ENCODE measurements at places on chromosomes 16 and 17.

DNA sequence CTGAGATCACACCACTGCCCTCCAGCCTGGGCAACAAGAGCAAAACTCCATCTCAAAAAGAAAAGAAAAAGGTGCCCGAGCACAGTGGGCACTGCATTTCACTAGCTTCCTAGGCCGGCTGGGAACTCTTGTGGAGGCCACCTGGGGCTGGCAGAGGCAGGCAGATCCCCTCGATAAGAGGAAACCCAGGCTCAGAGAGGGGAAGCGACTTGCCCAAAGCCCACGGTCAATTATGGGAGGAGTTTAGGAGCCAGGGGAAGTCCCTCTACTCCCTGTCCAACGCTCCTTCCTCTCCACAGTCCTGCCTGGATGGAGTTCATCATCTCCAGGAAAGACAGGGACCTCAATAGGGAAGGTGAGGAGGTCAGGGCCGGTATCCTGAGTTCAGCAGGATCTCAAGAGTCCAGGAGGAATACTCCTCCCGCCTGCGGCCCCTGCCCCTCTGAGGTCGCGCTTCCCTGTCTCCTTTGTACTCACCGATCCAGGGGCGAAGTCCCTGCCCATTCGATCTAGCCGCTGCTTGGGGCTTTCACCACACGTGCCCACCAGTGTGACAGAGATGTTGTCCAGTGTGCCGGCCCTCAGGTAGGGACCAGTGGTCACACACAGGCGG, 841 bp downstream of the ALOXE3 start:
- DNase-seq, result no peak

GRCh38 chr17:78905541-78905940, 2.5 kb upstream of the CEP295NL start:
- no peak for DNase-seq

DNA sequence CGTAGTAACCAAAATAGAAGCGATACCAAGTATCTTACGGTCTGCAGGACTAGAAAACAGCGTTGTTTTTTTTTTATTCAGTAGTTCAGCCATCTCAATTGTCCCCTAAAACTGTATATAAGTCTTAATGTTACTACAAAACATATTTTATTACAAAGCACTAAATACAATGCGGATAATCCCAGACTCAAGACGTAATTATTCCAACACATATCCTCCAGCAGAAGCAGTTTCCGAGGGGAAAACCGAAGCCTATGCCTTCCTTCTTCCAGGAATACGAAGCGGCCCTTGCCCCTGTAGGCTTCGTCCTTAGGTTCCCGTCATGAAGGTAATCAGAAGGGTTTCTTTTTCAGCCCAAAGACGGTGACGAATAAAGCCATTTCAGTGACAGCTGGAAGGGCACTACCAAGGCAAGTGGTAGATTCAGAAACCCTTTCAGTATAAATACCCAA, 2.3 kb downstream of the TMEM107 start:
- DNase-seq, result no peak

DNA sequence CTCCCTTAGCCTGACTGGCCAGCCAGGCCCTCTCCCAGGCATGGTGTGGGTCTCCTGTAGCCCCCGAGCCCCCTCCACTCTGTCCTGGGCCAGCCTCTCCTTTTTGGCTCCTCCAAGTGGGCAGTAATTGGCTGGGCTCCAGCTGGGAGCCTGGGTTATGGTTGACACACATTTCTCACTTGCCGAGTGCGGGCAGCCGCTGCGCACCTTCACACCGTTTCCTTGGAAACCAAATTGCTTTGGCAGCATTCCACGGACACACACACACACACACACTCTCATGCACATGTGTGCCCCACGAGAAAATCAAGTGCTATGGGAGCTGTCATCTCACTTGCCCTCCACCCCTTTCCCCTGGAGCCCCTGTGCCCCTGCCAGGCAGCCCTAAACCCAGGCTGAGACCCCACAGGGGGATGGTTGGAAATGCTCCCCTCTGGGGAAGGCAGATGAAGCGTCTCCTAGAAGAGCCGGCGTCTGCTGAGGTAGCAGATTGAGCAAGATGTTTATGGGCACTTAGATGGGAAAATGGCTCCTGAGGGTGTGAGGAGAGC, 402.7 kb upstream of the TNRC6C start:
- peak; percentile 37 for DNase-seq

DNA sequence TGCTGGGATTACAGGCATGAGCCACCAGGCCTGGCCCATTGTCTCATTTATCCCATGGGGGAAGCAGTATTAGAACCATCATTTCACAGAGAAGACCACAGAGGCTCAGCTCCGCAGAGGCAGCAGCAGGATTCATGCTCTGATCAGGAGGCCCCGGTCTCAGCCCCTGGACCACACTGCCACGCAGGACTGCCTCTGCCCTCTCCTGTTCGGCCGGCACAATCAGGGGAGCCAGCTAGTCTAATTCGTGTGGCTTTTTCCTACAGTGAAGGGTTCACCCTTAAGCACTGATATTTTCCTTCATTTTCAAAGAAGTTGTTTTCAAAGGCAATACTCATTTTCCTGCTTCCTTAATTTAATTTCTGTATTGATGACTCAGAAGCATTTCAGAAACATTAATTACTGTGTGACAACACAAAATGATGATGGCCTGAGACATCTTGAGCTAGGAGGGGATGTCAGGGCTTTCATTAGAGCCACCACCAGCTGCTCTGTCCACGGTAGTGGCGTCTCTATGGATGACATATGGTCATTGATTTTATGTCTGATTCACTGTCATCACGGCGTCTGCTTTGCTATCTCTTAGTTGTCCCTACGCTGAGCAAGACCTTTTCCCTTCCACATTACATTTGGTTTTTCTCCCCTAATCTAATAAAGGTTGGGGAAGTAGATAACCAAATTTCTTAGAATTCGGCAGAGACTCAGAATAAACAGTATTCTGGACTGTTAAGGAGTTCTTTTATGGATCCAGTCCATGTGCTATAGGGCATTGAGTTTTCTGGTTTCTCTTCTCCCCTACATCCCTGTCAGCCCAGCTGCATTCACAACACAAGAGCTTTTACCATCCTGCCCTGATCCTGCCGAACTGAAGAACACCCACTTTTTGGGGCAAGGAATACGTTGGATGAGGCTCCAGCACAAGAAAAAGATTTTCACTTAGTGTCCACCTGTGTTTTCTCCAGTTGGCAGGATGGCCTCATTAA, 314.0 kb downstream of the SLC39A11 start:
- DNase-seq, result no peak

DNA sequence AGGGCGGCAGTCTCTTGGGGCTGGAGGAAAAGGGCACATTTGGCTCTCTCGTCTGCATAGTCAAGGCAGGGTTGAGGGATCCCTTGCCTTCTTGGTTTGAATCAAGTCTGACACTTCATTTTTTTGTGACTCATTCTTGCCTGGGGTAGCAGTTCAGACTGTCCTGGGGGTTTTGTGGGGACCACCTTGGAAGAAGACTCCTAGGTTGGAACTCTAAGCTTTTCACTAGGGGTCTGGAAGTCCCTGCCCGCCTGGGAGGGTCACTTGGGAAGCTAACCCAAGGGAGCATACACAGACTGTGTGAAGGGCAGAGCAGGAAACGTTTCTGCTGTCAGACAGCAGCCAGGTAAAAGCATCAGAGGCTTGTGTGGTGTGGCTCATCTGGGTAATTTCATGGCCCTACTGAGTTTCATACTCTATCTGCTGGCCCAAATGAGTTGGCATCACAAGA, 11.3 kb downstream of the YPEL2 start:
- no peak for DNase-seq

DNA sequence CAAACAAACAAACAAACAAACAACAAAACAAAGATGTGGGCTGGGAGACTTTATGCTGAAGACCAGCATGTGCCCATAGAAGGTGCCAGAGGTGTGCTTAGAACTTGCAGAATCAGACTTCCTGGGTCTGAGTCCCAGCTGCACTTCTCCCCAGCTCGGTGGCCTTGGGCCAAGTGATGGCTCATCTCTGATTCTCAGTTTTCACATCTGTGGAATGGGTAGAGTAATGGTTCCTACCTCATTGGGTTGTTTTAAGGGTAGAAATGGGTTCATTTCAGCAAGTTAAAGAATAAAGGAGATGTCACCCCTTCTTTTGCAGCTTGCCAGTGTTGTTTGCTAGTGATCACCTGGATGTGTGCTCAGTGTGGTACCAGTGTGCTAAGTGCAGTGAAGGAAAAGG, 10.7 kb downstream of the NKD1 start:
- DNase-seq, result no peak

DNA sequence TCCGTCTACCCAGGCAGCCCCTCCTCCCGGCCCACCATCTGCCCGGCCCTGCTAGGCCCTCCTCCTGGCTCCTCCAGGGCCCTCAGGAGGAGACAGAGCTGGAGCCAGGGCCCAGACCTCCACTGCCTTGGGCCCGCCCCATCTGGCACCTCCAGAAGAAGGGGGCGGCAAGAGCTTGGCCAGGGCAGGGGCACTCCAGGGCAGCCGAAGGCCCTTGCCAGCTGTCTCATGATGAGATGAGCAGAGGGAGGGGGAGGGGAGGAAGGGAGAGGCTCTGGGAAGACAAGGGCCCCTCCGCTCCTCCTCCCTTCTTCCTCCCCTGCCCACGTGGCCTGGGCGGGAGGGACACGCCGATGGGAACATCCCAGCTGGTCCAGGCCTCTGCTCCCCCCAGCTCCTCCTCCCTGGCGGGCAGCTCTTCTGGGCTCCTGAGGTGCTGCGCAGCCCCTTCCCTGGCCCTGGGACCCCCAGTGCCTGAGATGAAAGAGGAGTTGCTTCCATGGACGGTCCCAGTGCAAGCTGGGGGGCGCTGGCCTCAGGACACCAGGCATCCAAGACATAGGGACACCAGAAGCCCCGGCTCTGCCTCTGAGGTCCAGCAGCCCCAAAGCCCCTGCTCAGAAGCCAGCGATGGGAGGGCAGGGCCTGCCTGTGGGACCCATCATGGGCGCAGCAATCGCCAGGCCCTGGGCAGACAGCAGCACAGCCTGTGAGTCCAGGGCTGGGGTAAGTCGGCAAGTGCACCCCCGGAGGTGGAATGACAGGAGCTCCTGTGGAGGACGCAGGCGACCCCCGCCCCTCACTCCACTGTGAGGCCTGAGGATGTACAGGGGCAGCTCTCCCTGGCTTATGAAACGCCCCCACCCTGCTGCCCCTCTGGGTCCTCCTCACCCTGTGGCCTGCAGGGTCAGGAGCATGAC, 23.6 kb upstream of the ENPP7 start:
- no peak for DNase-seq

DNA sequence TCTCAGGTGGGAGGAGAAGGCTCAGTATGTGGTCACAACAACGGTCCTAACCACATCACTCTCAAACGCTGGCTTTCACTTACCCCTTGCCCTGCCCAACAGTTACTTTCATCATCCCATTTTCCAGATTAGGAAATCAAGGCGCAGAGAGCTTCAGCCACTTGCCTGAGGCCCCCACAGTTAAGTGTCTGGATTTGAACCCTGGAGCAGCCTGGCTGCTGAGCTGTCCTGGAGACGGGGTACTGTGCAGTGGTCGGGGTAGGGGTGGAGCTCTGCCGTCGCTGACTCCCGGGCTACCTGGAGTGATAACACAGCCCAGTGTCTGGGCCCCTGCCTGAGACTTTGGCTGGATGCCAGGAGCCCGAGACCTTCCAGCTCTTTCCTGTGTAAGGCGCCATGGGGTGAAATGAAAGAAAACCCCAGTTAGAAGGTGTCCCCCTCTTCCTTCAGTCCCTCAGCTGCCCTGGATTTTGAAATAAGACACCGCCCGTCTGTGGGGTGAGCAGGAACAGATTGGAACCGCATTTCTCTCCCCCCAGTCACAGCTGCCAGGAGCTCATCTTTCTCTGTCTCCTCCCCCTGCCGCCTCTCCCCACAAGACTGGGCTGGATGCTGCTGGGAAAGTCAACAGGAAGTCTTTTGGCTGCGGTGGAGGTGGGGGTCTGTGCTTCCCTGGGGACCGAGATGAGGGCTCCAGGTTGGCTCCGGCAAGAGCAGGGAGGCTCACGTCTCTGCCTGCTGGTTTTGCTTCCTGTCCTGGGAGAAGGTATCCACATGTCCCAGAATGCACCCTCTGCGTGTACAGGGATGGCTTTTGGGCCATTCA, 280.2 kb downstream of the SEC14L1 start:
- no peak for DNase-seq

DNA sequence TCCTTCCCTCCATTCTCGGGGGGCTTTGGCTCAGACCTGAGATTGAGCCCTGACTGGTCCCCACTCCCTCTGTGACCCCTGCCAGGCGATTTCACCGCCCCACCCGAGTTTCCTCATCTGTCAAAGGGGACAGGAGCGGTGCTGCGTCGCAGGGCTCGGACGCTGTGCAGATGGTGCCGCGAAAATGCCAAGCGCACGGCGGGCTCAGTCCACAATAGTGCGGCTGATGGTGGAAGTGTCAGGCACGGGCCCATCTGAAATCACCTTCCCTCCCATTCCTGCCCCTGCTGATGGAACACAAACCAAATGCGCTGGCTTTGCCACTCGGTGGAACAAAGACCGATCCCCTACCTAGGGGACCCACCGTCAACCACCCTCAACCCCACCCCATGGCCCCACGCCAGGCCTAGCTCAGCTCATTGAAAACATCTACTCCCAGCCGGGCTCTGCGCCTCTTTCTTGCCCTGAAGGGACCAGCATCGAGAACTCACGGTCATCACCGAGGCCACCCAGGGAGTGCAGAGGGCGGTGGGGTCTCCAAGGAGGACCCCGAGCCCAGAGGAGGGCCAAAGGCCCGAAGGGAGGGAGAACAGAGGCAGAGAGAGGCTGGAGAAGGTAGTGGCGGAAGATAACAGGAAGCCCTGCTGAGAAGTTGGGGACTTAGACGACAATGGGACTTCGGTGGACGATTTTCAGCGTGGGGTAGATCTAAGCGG, 1.4 kb downstream of the CARHSP1 start:
- no peak for DNase-seq

GRCh38 chr17:52227926-52228325, 69.4 kb upstream of the CA10 start:
- peak; percentile 9 for DNase-seq

DNA sequence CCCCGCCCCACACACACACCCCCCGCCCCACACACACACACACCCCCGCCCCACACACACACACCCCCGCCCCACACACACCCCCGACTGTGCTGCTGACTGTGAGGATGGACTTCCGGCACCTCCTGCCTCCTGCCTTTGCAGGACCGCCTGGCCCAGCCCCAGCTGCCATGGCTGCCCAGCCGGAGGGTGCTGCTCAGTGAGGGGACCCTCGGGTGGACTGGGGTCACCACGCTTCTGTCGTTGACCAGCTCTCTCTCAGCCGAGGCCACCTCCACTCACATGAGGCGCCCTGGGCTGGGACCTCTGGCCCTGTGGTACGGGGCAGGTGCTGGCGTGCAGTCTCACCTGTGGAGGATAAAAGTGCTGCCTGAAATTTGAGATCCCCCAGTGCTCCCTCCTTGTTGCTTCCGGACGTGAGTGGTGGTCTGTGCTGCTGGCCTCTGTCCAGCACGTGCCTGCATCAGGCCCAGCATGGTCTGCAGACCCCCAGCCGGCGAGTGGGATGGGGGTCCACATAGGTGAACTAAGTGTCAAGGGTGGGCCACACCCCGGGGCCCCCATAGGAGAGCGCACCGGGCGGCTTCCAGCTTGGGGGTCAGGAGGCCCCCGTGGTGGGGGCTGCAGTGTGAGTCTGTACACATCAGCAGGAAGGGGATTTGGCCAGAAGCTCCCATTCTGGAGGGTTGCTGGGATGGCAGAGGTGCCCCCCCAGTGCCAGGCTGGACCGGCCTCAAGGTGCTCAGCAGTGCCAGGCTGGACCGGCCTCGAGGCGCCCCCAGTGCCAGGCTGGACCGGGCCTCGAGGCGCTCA, 11.2 kb downstream of the METRNL start:
- DNase-seq, result no peak

GRCh38 chr17:28547623-28548416, 4.6 kb downstream of the UNC119 start:
- peak; percentile 57 for DNase-seq
